Activated T-helper 2 cell treated with anti-CD3 and anti-CD28 coated beads, Interferon-gamma antibody, Interleukin-2, Interleukin-4, amounts not matched to agents 10 μg/mL and 5 μg/mL and 100 μg/mL, durations not matched to agents 14 hours and 24 hours and 36 hours (primary cell): ENCODE measurements at places on chromosomes 5 and 9.
A peak's percentile ranks its signal among the peaks of the same experiment; 100 is the strongest.

DNA sequence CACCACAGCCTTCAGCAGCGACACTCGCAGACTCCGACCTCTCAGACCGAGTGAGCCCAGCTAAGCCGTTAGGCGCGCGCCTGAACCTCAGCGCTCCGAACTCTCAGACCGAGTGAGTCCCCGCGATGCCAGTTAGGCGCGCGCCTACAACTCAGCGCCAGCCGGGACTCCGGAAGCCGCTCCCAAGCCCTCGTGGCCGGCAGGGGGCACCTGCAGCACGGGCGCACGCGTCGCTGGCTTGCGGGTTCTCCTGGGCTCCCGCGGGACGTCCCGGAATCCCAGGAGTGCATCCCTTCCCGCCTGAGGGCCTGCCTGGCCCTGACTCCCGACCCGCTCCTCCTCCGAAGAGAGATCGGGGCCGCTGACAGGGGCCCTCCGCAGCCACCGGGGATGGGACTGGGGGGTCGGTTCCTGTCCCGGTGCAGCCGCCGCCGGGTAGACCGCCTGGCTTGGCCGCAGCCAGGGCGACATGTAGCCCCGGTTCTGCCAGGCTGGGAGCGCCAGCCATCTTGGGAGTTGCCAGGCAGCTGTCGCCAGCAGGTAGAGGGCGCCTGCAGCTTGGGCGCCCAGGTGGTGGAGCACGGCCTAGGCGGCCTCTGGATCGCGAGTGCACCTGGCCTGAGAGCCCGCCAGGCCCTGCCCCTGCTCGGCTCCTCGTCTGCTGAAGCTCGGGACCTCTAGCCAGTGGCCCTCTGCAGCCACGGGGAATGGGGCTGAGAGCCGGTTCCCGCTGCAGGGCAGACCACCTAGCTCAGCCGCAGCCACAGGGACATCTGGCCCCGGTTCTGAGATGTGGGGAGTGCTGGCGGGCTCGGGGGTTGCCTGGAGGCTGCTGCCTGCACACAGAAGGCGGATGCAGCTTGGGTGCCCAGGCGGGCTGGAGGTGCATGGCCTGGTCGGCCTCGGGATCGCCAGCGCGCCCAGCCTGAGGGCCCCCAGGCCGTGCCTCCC lies at the start of gene ANKRD18A:
Gene ANKRD18A (minus strand): TSS at position 114 of the 951 bp plus-strand sequence. CDS start 311 bp downstream, outside the sequence.
- peak within 1 kb of the TSS; percentile 86 for H3K4me3 ChIP-seq
- H3K4me1 ChIP-seq: peaks cover 11% of the 10 kb centered on the region
- peaks cover 47% of the 10 kb centered on the region for H3K27me3 ChIP-seq
- peak; percentile 49 for DNase-seq

DNA sequence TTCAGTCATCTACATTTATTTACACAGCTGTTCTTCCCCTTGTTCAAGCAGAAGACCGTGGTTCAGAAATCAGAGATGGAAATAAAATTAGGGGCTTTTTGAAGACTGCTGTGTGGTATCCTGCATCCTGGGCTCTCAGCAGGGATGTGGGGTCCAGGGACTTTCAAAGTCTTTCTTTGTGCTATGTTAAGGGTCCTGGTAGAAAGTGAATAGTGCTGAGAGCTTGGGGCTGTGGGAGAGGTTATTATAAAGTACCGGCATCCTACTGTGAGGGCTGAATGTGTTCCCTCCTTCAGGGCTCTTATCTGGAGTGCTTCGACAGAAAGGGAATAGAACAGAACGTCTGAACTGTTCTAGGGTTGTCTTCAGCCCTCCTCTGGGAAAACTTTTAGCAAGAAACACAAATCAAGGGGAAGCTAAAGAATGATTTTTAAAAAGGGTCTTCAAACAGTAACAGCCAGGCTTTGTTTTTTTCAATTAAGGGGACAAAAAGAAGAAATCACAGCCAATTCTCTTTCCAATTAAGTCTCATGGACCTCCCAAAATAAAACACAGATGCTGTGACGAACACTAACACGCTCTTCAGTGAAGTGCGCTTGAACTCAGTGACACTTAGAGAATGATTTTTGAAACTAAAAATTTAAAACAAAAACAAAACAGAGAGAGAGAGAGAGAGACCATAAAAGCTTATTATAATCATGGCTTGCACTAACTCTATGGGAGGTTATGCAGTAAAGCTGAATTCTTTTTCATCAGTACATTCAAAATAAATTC lies 15.7 kb upstream of the SLC1A3 start:
- peaks cover 4% of the 10 kb centered on the region for H3K27me3 ChIP-seq
- H3K4me3 ChIP-seq: no peak overlapping the region
- H3K4me1 ChIP-seq: no peaks in the 10 kb centered on the region
- H3K27ac ChIP-seq: no peak overlapping the region

DNA sequence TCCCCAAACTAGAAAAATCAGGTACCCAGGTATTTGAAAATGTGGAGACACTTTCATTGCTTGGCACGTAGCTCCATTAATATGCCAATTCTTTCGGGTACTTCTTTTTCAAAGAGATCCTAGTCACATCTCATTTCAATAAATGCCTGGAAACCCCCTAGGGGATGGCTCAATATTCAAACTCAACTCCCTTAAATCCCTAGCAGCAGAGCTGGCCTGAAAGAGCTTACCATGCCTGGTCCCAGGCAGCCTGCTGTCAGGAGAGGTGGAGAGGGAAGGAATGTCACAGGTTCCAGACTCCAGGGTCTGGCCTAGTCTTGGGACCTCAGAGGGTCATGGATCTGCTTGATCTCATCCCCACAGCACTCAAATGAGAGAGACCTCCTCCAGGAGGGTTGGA lies 187.1 kb downstream of the SPOCK1 start:
- peaks cover 4% of the 10 kb centered on the region for H3K27me3 ChIP-seq
- no peaks in the 10 kb centered on the region for H3K36me3 ChIP-seq
- DNase-seq: no peak
- H3K27ac ChIP-seq: no peak overlapping the region
- no peaks in the 10 kb centered on the region for H3K4me1 ChIP-seq
- H3K4me3 ChIP-seq: no peak overlapping the region

GRCh38 chr5:75078027-75078426 lies 25.7 kb upstream of the GCNT4 start:
- H3K27ac ChIP-seq: no peak overlapping the region
- DNase-seq: no peak
- peaks cover 5% of the 10 kb centered on the region for H3K27me3 ChIP-seq
- H3K36me3 ChIP-seq: no peaks in the 10 kb centered on the region

DNA sequence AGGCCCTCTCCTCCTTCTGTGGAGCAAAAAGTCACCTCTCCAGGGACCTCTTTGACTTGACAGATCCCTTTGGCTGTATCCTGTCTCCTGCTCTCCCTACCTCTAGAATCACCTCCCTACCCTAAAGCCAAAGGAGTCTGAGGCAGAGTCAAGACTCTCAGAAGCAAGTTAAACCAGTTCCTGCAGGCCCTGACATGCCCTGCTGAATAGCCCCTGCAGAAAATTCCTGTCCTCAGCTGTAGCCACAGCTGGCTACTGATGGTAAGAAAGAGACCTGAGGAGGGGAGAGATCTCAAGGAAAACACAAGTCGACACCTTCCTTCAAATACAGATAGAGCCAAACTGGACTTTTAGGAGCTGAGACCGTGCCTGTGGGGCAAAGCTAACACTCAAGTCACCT lies 23.7 kb upstream of the UBAP2 start:
- no peak overlapping the region for H3K4me3 ChIP-seq
- H3K27me3 ChIP-seq: no peaks in the 10 kb centered on the region
- DNase-seq: no peak
- no peaks in the 10 kb centered on the region for H3K4me1 ChIP-seq

DNA sequence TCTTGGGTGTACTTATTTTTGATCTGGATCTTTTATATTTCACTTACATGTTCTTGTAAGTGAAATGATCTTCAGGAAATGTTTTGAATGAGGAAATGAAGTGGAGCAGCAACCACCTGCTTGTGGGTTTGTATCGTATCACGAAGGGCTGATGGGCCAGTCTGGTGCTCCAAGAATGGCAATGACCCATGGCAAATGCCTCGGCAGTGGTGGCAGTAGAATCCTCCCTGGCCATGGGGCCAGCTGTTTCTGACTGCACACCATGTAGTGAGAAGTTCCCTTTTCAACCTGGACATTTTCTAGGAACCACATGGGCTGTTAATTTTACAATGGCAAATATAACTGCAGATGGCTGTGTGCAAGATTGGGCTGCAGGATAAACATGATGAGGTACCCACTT lies 29.9 kb downstream of the MAT2B start:
- no peak overlapping the region for H3K4me3 ChIP-seq
- no peaks in the 10 kb centered on the region for H3K36me3 ChIP-seq
- peaks cover 19% of the 10 kb centered on the region for H3K27me3 ChIP-seq
- no peak overlapping the region for H3K27ac ChIP-seq
